Stomach (tissue), 19 donors: ENCODE measurements at places on chromosomes 16 and 17. TPM values are rescaled to one million over a fixed set of nuclear protein-coding genes. Genes with fewer than 3 reads are reported as not detected.

Gene PRCD
- total RNA-seq, result not detected

Gene CX3CL1
- 1.3 TPM for total RNA-seq

GRCh38 chr17:50139950-50140885 is 10.3 kb upstream of the SAMD14 start:
- peak; percentile 81 for DNase-seq

DNA sequence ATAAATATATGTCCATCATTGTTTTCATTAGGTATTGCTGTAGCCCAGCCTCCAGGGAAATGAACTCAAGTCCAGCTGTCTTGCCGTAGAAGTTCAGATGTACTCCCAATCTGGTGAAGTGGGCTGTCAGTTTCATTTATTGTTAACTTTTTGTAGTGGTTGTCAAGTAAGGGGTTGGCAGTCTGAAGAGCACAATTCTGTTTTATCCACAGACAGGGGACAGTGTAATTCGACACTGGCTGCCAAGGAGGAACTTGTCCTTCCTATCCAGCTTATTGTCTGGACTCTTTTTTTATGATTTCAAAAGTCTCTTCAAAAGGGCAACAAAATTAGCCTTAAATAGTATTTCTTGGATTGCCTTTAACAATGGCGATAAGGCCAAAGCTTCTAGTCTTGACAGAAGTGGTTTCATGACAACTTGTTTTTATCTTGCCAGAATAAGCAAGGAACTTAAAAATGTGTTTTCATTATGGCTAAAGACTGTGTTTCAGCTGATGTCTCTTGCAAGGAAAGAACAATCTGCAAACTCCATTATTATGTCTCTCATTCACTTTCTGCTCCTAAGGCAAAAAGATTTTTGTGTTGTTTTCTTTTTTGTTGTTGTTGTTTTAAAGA is 73.9 kb upstream of the TANC2 start:
- no peak for DNase-seq

GRCh38 chr16:83137894-83138293 is 511.1 kb downstream of the CDH13 start:
- DNase-seq, result no peak
